ENCODE measurements at places on chromosomes 4 and X. TPM values are rescaled to one million over a fixed set of nuclear protein-coding genes. Genes with fewer than 3 reads are reported as not detected.

SHROOM4 gene
- total RNA-seq = 3.5 TPM

CXorf49 gene
- not detected for total RNA-seq

SLC10A6 gene
- total RNA-seq = not detected

GASK1B gene
- 0.23 TPM for total RNA-seq

CLCN5 gene
- 14.2 TPM for total RNA-seq

CLCN3 gene
- 30.3 TPM for total RNA-seq

IL3RA gene
- not detected for total RNA-seq

PLXNB3 gene
- 4.2 TPM for total RNA-seq

POLN gene
- 3.5 TPM for total RNA-seq

CT45A2 gene
- not detected for total RNA-seq

RBM46 gene
- total RNA-seq = 4.2 TPM

TMEM31 gene
- 0.27 TPM for total RNA-seq

TBC1D25 gene
- total RNA-seq = 7.5 TPM

FDCSP gene
- total RNA-seq = not detected

REPS2 gene
- total RNA-seq = 3.5 TPM
